ENCODE measurements at places on chromosomes 16 and 17.

DNA sequence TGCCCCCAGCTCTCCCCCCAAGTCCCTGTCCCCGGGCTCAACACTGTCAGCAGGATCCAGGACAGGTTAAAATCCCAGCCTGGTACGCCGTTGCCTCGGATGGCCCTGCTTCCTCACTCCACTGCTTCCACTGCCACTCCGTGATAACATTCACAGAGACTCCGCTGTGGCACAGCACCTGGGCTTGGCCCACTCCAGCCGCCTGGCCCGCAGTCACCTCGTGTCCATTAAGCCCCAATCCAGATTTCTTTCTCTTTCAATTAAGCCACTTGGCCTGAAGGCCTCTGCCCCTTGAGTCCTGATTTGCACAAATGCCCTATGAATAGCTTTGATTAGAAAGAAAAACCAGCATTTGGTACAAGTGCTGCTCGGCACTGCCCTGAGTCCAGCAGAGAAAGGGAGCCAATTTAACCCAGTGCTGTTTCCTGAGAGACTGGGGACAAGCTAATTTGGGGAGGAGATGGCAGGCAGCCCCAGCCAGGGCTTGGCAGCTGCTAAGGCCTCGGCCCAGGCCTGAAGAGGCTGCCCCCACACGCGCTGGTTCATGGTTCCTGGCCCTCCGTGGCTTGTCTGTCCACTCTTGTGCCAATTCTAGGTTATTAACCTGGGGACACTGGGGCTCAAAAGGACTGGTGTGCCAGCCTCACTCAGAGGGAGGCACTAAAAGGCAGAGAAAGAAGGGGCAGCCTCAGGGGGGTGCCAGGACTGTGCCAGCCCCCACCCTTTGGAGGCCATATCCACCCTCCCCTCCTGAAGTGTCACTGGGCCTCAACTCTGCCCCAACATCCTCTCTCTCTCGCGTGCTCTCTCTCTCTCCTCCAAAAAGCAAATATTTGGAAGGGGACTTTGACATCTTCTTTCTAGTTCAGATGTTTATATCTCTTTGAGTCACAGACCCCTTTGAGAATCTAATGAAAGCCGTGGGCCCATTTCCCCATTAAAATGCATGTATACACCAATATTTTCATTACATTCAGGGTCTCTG lies 29.8 kb upstream of the SPPL2C start:
- DNase-seq: no peak

- no peak for DNase-seq
Measured at GRCh38 chr17:77546772-77547241, 406.0 kb downstream of the SEC14L1 start.

- no peak for DNase-seq
Measured at GRCh38 chr17:48842746-48843145, 11.9 kb downstream of the CALCOCO2 start.

DNA sequence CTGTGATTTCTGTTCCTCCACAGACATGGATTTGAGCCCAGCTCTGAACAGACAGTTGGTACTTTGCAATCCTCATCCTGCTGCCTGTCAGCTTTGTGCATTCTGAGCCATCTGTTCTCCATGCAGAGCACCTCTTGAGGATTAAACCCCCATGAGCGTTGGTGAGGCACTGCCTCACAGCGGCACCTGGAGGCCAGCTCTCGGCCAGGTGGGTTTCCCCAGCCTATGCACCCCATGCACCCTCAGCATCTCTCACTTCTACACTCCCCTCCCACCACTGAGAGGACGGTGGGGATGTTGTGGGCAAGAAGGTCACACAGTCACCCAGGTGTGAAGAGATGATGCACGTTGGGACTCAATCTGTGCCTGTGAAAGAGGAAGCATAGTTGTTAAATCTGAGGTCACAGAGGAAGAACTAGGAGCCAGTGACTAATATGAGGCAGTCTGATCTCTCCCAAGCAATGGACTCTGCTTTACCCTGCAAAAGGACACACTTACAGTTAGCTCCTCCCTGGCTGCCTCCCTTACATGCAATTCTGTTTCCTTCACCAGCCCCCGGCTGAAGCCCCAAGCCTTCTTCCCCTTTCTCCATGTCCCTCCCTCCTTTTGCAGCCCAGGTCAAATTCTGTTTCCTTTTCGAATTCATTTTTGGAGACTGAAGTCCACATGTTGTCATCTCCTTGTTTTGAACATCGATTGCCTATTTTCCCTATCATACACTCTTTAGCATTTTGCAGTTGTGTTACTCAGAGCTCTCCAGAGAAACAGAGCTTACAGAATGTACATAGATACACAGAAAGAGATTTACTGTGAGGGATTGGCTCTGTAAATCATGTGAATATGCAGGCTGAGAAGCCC lies 58.5 kb downstream of the HS3ST3B1 start:
- DNase-seq: no peak

DNA sequence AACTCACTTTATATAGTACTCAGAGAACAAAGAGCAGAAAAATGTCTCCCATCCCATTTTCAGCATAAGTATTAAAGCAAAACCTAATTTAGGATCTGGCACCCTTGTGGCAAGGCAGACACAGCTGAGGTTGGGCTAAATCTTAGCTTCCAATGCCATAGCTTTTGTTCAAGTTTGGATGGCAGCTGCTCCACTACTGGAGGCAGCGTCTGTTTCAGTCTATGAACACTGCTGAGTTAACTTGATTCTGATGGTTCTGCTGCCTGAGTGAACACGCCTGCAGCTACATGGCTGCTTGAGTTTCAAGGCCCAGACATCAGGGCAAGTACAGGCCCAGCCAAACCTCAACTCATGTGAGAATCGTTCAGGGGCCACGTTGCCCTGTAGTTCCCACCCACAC lies 178.2 kb upstream of the RPH3AL start:
- DNase-seq: no peak

DNA sequence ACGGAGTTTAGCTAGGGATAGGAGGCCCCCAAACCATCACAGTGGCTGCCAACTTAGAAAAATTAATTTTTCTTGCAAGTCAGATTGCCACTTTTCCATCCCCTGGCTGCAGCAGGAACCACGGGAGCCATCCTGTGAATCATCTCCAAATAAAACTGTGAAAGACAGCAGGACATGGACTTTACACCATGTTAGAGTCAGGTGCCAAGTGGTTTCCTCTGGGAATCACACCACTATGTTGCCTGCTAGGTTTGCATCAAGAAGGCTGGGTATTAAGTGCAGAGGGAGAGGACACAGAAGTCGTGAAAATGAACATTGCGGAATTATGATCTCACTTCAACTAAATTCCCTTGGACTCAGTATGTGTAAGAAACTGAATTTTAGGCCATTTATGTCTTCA lies 471.3 kb upstream of the GOT2 start:
- no peak for DNase-seq

DNA sequence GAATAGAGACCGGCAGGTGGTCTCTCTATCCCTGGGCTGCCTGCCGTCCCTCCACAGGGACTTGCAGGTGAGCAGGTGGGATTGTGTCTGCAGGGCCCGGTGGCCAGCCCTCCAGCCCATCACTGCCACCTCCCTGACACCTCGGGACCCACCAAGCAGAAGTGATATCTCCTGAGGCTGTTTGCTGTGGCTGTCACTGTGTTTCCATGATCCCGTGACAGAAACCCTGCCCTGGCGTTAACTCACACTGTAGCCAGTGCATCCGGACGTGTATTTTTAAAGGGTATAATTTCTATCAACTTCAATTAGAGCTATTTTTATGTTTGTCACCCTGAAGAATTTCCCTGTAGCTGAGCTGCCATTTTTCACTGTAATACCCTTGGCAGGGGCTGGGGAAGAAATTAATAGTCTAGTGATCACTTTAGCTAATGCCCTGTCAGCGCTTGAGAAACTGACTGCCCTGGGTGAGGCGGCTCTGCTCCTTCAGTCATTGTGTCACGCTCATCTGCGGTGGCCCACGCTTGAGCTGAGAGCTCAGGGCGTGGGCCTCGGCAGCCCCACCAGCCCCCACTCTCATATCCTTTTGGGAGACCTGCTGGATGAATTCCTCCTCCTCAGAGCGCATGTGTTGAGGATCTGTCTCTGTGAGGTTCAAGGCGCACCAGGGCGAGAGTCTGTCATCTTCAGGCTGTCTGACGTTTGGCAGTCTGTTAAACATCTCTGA lies 229.9 kb upstream of the CIBAR2 start:
- DNase-seq: no peak

- no peak for DNase-seq
Measured at GRCh38 chr16:29916979-29917378, 9.0 kb downstream of the KCTD13 start.

DNA sequence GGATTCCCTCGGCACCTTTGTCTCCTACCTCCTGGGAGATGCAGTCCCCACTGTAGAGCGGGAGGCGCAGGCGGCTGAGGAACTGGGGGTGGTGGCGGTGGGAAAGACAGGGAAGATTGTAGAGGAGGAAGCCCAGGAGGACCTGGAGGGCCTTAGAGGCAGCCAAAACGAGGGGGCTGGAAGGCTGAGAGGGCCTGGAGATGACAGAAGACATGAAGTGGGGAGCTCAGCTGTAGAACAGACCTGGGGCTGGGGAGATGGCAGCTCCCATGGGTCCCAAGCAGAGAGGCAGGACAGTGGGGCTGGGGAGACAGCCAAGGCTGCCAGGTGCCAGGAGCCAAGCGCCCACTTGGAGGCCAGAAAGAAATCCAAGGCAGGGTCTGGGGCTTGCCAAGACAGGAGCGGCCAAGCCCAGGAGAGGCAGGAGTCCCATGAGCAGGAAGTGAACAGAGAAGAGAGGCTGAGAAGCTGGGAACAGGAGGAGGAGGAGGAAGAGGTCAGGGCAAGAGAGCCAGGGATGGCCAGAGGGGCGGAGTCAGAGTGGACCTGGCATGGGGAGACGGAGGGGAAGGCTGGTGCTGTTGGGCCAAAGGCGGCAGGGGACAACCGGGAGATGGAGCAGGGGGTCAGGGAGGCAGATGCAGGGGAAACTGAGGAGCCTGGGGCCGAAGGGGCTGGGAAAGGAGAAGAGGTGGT lies 803 bp downstream of the APOBR start:
- DNase-seq: no peak

DNA sequence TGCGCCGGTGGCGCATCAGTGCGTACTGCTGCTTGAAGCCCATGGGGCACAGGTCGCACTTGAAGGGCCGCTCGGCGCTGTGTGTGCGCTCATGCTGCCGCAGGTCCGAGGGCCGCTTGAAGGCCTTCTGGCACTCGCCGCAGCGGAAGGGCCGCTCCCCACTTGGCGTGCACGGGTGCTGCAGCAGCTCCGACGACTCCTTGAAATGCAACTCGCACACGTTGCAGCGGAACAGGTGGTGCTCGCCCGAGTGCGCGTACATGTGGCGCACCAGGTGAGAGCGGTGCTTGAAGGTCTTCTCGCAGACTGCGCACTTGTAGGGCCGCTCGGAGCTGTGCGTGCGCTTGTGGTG lies 3.3 kb downstream of the ZNF319 start:
- DNase-seq: no peak

DNA sequence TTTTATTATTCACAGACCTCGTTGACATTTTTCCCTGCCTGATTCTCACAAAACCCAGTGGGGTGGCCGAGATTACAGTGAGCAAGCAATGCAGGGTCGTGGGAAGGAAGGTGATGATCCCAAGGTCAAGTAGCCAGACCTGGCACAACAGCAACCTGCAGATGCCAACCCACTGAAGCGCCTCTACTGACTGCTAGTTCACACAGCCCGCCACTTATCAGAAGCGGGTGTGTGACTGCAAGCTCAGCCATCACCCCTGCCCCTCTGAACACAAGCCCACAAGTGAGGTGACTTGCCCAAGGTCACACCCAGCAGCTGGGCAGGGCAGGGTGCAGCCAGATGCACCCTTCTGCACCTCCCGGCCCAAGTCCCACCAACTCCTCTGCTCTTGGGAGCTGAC lies 7.1 kb downstream of the TFAP4 start:
- DNase-seq: no peak

GRCh38 chr17:34305606-34306005 lies 13.6 kb upstream of the CCL8 start:
- no peak for DNase-seq

DNA sequence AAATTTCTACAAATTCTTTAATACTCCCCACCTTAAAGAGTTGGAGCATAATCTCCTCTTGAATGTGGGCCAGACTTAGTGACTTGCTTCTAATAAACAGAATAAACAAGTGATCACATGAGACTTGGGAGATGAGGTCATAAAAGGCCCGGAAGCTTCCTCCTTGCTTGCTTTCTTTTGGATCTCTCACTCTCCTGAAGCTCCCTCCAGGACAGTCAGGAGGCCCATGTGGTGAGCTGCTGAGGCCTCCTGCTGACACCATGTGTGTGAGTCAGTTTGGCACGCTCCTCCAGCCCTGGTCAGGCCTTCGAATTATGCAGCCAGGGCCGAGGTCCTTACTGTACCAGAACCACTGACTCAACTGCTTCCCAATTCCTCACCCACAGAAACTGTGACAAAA lies 53.2 kb downstream of the NDEL1 start:
- DNase-seq: no peak

DNA sequence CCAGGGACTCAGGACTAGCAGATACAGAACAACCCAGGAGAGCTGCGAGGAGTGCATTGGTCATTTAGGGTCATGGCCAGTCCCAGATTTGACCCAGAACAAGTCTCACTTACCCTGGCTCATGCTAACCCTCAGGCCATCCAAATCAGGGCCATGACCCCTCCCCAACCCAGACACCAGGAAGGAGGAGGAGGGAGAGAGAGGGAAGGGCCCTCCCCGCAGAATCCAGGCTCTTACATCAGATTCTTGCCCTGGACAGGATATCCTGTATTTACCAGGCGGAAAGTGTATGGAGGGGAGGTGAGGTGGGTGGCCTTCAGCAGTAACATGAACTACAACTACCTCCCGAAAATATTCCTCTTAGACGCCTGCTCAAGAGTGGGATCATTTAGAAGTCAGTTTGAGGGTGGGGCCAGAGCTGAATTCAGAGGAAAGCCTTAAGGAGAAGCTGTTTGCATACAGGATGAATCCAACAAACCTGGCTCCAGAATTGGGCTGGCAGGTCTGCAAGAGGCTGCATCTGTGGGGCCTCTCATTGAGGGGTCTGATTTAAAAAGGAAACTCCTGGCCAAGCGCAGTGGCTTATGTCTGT lies 2.1 kb downstream of the VAT1 start:
- no peak for DNase-seq

GRCh38 chr17:17347234-17347955 lies 44.2 kb downstream of the NT5M start:
- DNase-seq: no peak

GRCh38 chr16:75329943-75330342 lies 78.5 kb upstream of the BCAR1 start:
- no peak for DNase-seq

DNA sequence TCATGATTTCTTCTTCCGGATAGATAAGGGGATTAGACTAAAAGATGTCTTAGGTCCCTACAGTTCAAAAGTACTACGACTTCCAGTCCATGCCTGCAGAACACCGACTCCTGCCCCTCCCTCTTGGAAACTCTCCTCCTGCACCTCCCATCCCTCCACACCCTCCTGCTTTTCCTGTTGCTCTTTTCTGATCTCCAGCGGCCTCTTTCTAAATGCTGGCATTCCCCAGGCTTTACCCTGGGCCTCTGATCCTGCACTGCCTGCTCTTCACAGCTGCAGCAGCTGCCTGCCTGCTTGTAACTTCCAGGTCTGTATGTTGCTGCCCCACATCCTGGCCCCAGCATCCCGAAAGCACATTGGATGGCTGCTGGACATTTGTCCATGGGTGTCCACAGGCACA lies 154.2 kb downstream of the KCNJ12 start:
- DNase-seq: no peak

GRCh38 chr17:47633996-47634395 lies 15.7 kb upstream of the KPNB1 start:
- no peak for DNase-seq

- DNase-seq: no peak
Measured at GRCh38 chr17:49875685-49876084, 27.8 kb upstream of the TAC4 start.
